ENCODE measurements at places on chromosomes 16 and 17.

DNA sequence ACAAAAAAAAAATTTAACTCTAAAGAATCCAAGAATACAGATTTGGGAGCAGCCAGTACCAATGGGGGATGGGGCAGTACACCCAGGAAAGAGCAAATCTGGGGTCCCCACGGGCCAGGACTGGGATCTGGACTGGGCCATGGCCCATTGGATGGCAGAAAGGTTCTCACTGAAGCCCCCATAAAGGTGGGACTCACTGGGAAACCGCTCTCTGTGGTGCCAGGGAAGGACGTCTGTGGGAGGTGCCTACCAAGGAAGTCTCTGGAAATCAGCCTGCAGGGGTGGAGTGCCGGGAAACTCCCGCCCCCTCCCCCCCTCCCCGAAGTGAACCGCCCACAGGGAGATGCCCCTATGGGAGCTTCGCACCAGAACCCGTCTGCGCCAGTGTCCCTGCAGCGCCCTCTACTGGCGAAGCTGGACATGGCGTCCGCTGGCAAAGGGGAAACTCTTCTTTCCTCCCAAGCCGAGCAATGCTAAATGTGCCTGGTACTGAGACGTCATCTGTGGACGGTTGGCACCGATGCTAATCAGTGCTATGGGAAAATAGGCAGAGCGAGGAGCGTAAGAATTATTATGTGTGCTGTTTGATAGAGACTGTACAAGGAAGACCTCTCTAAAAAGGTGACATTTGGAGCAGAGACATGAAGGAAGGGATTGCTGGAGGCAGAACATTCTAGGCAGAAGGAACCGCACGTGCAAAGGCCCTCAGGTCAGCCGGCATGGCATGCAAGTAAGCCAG, 671.1 kb downstream of the WWOX start:
- no peak overlapping the region for H3K27ac ChIP-seq
- no peak overlapping the region for H3K4me3 ChIP-seq
- DNase-seq: peak; percentile 83
- no peaks in the 10 kb centered on the region for H3K27me3 ChIP-seq

DNA sequence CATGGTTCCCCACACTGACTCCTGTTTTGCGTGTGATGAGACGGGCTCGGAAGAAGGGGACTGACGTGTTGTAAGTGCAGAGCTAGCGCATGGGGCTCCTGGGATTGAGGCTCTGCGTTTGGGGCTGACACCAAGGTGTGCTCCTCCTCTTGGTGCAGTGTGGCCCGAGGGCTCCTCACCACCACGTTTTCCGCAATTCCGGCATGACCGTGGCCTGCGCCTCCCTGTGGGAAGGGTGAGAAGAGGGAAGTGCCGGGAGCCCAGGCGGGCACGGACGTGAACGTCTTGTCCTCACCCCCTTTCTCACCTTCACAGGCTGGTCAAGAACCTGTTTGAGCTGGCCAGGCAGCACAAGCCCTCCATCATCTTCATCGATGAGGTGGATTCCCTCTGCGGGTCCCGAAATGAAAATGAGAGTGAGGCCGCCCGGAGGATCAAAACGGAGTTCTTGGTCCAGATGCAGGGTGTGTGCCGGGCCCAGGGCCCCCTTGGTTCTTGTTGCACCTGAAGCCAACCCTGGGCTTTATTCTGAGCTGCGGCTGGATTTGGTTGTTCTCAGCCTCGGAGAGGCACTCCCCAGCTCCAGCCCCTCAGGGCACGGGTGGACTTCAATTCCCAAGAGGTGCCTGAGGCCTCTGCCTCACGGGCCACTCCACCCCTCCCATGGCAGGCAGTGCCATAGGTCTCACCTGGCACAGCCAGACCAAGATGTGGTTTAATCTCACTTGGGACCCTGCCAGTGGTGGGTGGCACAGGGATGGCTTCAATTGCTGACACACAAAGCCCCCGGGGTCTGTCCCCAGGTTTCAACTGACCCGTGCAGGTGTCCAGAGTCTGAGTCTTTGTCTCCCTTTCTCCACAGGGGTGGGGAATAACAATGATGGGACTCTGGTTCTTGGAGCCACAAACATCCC, 8.9 kb downstream of the VPS4A start:
- H3K4me3 ChIP-seq: no peak overlapping the region
- DNase-seq: no peak
- H3K36me3 ChIP-seq: no peaks in the 10 kb centered on the region
- H3K27me3 ChIP-seq: no peaks in the 10 kb centered on the region
- no peaks in the 10 kb centered on the region for H3K4me1 ChIP-seq
- no peak overlapping the region for H3K27ac ChIP-seq

- no peaks in the 10 kb centered on the region for H3K27me3 ChIP-seq
- DNase-seq: peak; percentile 72
- no peak overlapping the region for H3K4me3 ChIP-seq
- no peak overlapping the region for H3K27ac ChIP-seq
- H3K4me1 ChIP-seq: no peaks in the 10 kb centered on the region
Measured at GRCh38 chr16:12573730-12574383, 229.8 kb downstream of the CPPED1 start.

DNA sequence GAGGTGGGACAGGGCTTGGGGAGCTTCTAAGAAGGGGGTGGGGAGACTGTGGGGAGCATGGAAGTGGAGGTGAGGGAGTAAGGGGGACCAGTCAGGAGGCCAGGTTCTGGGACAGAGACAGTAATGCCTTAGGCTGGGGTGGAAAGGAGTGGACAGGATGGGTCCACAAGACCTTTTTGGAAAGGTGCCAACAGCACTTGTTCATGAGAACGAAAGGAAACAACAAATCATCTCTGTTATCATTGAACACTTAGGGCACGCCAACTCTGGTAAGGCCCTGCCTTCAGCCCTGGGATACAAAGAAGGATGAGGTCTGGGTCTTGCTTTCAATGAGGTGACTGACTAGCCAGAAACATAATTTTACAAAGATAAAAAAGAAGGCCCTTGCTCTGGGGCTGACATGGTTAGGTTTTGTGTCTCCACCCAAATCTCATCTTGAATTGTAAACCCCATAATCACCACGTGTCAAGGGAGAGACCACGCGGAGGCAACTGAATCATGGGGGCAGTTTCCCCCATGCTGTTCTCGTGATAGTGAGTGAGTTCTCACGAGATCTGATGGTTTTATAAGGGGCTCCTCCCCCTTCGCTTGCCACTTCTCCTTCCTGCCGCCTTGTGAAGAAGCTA, 113.8 kb downstream of the SLC39A11 start:
- H3K4me1 ChIP-seq: no peaks in the 10 kb centered on the region
- no peaks in the 10 kb centered on the region for H3K36me3 ChIP-seq
- H3K27ac ChIP-seq: no peak overlapping the region
- no peak for DNase-seq
